ENCODE measurements at places on chromosomes 5 and 9.

GRCh38 chr9:109766351-109766750 lies 13.6 kb upstream of the PALM2AKAP2 start:
- DNase-seq = no peak

- no peak for DNase-seq
Measured at GRCh38 chr5:106127341-106127781, 1543.4 kb downstream of the EFNA5 start.

GRCh38 chr5:148259288-148259687 lies 9.3 kb upstream of the SPINK13 start:
- DNase-seq = no peak

GRCh38 chr5:56814963-56815657 lies at the start of gene MAP3K1:
Gene MAP3K1, plus strand, starts transcription at chr5:56815549. Its CDS starts 25 bp downstream, at chr5:56815574.
- DNase-seq = peak; percentile 85

DNA sequence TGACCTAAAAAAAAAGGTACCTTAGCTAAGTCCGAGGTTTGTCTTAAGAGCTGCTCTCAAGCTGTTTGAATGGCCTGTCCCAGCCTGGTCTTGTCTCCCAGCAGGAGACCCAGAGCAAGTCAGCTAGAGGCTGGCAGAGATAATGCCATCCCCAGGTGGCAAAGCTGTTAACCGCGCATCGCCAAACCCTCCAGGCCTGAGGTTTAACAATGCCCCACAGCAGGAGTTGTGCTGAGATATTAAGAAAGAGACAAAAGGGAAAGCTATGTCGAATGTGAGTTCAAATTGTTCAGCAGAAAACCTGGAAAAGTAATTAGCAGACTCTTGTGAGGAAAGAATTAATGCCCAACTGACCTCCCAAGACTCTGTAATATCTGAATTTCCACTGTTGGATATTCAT lies 187.1 kb downstream of the FSTL4 start:
- DNase-seq = no peak

DNA sequence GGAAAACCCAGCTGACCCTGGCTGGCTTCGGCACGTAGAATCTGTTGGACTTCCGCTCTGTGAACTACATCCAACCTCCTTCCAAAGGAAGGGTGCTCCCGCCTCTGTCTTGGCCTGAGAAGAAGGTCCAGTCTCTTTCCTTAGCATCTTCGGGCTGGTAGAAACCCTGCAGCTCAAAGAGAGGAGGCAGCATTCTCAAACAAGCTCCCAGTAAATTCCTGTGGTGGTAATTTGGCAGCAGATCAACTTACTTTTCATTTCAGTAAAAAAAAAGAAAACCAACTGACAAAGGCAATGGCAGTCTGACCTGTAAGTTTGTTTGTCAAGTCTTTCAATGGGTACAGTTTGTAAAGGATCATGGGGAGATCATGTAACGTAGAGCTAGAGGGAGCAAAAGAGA lies 176.7 kb downstream of the MED10 start:
- DNase-seq = no peak

GRCh38 chr9:122053064-122053463 lies 40.0 kb downstream of the TTLL11 start:
- no peak for DNase-seq

GRCh38 chr5:10534561-10535530 lies 29.0 kb upstream of the ANKRD33B start:
- no peak for DNase-seq

DNA sequence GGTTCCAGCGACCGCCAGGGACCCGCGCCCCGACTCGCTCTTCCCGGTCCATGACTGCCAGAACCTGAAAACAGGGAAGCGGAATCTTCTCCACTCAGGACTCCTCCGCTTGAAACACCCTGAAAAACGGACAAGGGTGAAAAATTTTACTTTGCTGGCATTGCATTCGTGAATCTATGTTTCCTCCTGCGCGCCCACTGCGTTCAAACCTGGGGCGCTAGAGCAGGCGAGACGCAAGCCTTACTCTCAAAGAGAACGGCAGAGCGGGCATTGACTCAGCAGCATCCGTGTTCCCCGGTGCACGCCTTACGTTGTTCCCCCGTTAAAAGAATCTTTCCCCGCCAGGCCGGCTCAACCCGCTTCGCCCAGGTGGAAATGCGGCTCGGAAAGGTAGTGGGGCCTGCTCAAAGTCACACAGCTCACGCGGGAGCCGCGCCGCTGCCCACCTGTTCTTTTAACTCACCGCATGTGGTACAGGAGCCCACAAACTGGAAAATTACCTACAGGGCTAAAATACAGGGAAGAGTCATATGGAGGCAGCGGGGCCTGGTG lies 999 bp upstream of the DRD1 start:
- DNase-seq = no peak

DNA sequence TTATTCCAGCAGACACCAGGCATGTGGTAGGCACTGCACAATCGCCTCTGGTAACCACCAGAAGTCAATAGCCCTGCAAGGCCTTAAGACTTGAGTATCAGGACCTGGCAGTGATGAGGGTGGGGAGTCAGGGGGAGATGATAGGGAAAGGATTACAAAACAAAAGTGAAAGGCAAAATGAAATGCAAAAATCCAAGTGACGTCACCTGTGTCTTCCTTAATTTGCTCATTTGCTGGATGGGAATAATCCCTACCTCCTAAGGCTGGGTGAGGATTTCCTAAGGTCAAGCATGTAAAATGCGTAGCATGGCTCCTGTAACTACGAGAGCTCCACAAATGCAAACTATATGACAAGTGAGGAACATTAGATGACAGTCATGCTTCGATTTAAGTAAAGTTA lies 58.4 kb downstream of the FOXI1 start:
- no peak for DNase-seq
